Stimulated activated CD4-positive, alpha-beta T cell treated with anti-CD3 and anti-CD28 coated beads, TNF-alpha, amount 100 ng/mL, for 24 hours (primary cell): ENCODE measurements at places on chromosomes 4 and X.
A peak's percentile ranks its signal among the peaks of the same experiment; 100 is the strongest.

DNA sequence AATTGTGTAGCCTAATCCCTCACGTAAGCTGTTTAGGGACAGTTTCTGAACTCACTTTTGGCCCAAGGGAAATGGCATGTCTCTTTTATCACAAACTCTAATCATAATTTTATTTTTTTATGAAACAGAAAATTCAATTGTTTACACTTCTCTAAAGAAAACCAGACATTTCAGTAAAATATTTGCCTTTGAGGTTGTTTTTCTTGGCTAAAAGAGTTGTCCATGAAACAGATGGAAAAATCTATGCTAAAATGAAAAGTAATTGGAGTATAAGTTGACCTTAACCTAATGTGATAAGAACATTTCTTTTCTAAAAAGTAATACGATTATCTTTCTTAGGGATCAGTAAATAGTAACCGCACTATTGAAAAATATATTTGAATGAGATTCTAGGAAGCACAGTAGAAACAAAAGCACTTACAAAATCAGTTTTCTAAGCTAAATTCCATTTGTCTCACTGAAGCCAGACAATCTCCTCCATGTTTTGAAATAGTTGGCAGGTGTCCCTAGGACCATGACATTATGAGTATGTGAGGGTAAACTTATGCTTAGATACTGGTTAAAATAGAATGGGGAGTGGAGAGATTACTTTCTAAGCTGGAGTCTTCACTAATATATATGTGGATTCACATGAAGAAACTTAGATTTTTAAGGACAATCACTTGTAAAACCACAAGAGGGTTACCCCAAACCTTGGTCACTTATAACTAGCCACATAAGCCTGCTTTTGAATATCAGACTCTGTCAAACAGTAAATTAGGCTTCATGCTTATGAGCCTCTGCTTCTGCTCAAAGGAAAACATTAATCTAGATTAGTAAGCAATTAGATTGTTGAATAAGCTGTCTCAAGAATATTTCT is 20.1 kb upstream of the TET2 start:
- no peak for DNase-seq

DNA sequence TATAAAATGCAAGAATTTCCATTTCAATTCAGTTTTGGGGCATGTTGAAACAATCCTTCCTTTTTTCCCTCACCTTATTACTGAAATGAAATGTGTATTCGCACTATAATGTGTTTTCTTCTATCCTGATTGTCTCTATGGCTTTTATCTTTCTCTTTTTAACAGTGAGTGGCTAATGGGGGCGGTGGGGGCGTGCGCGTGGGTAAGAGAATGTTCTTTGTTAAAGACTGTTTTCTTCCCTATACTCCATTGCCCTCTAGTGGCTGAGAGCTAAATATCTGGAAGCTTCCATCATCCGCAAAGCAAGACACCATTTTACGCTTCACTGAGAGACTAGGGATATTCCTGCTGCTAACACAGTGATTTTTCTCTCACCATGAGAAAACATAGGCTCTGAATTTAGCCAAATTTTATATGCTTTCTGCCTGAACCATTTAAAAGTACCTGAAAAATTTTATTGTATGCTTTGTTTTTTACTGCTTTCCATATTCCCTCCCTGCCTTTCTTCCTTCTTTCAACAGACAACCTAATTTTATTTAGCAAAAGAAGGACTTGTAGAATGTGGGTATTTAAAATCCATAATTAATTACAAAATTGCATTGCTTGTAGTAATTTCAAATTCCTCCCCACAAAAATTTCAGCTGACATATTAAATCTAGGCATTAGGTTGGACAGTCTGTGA is 194.0 kb downstream of the GASK1B start:
- DNase-seq = no peak

GRCh38 chr4:40552536-40552935 is 77.1 kb downstream of the RBM47 start:
- no peak for DNase-seq

GRCh38 chr4:36328130-36328529 is 46.7 kb downstream of the DTHD1 start:
- no peak for DNase-seq

DNA sequence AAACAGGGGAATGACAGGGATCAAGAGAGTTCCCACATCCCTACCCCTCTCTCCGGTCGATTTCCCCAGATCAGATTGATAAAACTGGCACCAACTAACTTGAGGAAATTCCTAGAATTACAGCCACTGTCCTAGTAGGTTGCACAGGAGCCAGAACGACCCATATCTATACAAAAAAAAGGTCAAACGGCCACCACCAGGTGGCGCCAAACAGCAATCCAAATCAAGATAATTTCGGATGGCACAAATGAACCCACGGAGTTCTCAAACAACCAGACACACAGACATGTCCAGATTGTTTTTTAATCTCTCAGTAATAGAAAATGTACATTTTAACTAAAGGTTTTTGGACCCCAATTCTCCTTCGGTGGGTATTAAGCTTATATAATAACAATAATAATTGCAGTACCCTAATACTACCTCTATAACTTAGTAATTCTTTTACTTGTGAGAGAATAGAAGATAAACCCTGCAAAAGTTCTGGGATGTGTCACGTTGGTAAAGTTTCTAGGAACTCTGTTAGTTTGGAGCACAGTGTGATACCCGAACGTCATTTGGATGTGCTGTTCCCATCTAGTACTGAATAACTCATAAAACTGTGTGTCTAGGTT is 212.6 kb downstream of the SPOCK3 start:
- DNase-seq = peak; percentile 11

GRCh38 chrX:104370089-104370488 is 115.4 kb upstream of the ESX1 start:
- no peak for DNase-seq

DNA sequence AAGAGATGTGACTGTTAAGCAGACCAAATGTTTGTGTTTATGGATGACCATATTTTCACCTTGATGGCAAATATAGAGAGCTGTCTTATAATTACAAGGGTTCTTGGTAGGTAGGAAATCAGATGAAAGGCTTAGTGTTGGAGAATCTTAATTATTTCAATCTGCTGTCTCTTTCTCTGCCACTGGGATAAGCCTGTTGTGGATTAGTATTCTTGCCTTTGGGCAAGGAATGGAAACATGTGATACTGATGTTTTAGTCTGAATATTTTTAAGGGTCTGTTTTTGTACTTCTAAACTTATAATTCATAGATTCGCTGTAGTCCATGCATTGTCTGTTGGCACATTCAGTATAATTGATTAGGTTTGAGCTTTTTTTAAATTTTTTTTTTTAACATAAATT is 23.7 kb upstream of the NUDT6 start:
- no peak for DNase-seq

GRCh38 chr4:113444386-113444785 is 317.2 kb downstream of the CAMK2D start:
- no peak for DNase-seq

GRCh38 chrX:121231566-121232358 is 184.4 kb downstream of the GLUD2 start:
- no peak for DNase-seq

GRCh38 chr4:15469402-15470127 is at the start of gene CC2D2A:
CC2D2A (plus strand) TSS chr4:15469882; CDS start chr4:15475933, 6,051 bp downstream.
- no peak for DNase-seq
